ENCODE measurements at places on chromosomes 2 and 18.

GRCh38 chr18:74163019-74163660 is 14.8 kb downstream of the TIMM21 start:
- no peak for DNase-seq

DNA sequence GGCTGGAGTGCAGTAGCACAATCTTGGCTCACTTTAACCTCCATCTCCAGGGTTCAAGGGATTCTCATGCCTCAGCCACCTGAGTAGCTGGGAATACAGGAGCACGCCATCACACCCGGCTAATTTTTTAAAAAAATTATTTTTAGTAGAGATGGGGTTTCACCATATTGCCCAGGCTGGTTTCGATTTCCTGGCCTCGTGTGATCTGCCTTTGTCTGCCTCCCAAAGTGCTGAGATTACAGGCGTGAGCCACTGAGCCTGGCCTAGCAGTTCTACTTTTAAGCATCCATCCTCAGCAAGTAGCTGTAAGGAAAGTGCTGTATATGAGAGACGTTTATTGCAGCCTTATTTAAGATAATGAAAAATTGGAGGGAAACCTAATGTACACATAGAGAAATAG is 79.7 kb downstream of the ZDBF2 start:
- DNase-seq: no peak

- no peak for DNase-seq
Observed at GRCh38 chr2:55156326-55156725, 75.8 kb downstream of the CLHC1 start.

DNA sequence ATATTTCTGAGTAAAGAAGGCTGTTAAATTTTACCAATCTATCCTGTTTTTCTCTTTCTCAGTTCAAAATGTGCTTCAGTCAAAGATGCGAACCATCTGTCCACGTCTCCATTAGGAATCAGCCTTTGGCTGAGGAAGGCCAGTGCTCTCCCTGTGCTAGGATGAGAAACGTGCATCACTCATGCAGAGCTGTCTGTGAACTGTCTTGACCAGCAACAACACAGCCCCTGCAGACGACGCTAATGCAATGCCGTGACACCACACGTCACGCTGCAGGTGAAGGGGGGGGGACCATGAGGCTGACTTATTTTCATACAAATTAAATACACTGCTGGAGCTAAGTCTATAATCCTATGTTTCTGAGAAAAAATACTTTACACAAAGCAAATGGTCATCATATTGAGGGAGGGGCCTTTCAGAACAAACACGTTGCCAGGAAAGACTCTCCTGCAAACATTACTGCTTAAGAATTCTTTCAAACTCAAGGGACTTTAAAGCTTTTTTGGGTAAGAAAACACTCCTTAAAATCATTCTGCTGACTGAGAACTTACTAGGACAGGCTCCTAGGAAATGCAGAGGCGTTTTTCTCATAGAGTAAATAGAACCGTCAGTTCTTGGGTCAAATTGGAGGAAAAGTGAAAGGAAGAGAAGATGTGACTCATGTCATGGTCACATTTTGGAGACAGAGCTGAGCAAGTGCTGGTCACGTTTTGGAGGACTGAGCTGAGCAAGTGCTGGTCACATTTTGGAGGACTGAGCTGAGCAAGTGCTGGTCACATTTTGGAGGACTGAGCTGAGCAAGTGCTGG is 97.0 kb downstream of the MBP start:
- no peak for DNase-seq

GRCh38 chr2:138713069-138713496 is 67.1 kb downstream of the NXPH2 start:
- DNase-seq: no peak

GRCh38 chr2:164146441-164146840 is 410.6 kb upstream of the FIGN start:
- no peak for DNase-seq

DNA sequence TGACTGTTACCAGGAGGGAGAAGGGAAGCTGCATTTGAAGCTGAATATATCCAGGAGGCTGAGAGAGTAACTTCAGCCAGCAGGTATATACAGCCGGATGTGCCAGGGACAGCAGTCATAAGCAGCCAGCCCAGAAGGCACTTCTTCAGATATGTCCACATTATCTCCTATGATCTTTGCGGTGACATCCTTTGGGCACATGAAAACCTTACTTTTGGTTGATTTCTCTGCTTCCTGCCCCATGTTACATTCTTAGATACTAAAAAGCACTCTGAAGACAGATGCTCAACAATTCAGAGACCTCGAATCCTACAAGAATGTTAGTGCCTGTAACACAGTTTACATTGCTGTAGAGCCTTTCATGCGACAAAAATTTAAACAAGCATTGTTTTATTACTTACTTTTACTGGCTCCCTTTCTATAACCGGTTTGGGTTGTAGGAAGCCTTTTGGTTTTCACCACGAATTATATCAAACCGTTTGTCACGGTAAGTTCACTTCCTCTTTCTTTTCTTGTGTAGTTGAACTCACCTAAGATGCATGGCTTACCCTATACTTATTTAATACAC is 50.3 kb upstream of the TLK1 start:
- peak; percentile 53 for DNase-seq

DNA sequence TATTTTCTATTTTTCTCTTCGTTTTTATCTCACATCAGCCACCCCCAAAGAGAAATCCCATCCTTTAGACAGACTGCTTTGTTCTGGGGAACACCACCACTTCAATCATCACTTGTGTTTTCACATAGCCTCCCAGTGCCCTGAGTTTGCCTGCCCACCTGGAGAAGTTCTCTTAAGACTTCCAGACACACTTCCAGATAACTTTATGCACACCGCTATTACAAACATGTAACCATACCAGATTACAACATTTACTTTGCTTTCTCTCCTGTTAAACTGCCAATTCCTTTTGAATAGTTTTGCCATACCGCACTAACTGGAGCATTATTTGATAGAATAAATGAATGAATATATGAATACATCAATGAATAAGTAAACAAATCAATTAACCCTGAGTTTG is 1353.6 kb downstream of the DPP10 start:
- DNase-seq: no peak

- no peak for DNase-seq
Observed at GRCh38 chr2:152504618-152505017, 169.6 kb downstream of the FMNL2 start.

DNA sequence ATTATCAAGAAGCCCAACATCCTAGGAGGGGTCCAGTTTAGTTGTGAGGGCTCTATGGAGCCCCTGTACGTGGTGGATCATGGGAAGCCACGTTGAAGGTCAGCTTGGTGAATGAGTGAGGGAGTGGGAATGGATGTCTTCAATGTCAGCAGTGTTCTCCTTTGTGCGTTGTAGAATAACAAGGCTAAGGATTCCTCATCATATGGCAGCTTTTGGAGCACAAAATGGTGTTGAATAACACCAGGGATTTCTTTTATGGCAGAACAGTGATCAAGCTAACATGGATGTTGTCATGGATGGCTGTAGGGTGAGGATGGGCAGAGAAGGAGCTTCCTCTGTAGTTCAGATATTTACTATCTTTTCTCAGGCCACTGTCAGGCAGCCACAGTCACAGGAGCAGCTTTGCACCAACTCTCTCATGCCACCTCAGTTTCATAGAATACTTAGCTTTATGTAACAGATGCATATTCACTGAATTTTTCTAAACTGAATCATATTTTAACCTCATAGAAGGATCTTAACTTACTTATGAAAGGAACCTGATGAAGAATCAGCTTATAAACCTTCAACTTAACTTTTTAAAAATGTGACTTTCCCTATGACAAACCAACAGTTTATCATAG is 284.5 kb upstream of the EPAS1 start:
- DNase-seq: no peak

GRCh38 chr2:141767051-141767450 is 363.8 kb downstream of the LRP1B start:
- DNase-seq: no peak

GRCh38 chr18:58492891-58493469 is 135.9 kb downstream of the ALPK2 start:
- no peak for DNase-seq

GRCh38 chr2:240982821-240983281 is 15.6 kb upstream of the SNED1 start:
- no peak for DNase-seq

DNA sequence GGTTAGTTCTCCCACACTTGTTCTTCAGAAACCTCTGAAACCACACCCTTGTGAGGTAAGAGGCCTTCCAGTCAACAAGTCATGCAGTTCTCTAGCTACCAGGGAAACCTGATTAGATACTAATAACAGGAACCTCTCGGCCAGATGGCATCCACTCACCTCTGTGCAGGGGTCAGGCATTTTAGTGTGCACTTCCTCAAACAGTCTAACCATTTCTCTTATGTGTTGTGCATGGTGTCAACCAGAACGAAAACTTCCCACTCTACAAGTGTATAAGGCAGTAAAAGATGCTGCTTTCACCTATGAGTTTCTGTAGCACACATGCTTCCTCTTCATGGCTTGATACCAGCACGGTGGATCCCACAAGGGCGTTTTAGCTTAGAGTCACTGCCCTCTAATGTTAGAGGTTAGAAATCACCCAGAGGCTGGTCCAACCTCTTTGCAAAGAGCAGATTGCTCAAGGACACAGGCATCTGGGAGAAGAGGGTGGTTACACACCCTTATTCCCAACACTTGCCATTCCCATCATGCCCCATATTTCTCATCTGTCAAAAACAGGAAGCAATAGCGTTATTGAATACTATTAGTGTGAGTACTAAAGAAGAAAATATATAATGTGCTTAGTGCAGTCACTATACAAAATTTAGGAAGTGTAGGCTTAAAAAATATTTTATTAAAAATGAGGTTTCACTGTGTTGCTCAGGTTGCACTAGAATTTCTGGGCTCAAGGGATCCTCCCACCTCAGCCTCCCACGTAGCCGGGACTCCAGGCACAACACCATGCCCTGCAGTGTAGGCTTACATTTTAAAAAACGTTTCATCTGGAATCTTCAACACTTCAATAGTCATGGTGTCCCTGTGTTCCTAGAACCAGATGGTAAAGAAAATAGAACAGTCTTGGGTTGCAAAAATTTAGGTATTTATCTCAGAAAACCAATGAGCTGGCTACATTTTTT is 34.5 kb upstream of the RAB31 start:
- peak; percentile 40 for DNase-seq
